ENCODE measurements at places on chromosomes 11 and 22.

DNA sequence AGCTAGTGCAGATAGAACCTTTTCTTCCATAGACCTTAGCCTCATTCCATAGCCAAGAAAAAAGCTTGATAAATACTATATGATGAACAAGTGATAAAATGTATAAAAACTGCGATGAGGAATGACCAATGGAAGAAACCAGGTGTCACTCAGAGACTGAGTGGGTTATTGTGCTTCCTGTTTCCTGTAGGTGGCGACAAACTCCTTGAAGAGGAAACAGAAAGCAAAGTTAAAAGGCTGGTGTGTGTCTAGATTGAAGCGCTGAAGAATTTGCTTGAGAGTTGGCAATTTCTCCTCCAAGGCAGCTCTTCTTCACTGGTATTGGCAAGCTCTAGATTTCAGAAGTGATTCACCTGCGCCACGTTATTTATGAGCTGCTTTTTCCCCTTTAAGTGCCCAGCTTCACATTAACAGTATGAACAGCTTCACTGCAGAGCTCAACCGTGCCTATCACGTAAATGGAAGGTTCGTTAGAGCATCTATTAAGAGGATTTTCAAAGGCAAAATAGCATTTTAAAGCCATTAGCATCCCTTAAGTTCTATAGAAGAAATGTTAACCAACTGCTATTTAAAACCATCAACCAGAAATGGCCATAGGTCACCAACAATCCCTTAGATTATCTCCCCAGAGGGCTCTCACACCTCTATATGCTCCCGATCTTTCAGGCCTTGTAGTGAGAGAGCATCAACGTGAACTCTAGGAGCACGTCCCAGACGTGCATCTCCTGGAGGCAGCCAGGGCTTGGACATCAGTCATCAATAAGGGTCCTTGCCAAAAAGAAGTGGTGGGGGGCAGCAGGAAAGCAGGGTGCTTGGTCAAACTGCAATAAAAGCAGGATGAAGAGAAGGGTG, 179.4 kb downstream of the CADM1 start:
- peak; percentile 58 for DNase-seq

- DNase-seq, result no peak
These were observed 26.0 kb downstream of the POU2AF1 start for GRCh38 chr11:111352935-111353710.

DNA sequence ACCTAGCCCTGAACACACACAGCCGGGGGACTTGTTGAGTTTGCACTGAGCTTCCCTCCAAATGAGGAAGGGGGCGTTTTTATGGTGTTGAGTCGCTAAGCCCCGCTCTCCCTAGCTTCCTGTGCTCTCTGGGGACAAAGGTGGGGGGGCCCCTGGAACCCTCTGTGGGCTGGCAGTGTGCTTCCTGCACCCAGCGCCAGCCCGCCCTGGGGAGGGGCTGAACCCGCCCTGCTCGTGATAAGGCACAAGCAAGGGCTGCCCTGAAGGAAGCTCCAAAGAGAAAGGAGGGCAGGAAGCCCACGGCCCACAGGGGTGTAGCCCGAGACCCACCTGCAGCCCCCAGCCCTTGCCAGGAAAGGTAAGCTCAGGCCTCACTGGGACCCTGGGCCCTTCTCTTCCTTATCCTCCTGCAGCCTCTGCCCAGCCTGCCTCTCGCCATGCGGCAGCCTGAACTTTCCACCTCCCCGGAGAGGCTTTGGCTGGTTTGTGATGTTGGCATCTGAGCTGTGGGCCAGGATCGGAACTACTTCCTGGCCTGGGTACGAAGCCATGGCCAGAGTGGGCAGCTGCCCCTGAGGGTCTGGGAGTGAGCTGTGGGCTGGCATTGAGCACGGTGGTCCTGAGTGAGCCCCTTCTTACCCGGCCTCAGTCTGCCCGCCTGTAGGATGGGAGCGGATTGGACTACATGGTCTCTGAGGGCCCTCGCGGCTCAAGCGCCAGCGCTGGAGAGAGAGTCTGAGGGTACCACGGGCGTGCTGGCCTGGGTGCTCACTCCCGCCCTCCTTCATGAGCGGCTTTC, at the start of gene FERMT3:
TSS of gene FERMT3 (plus strand) at position 265 of the 799 bp plus-strand sequence. CDS start 644 bp downstream, outside the sequence.
- peak; percentile 76 for DNase-seq

DNA sequence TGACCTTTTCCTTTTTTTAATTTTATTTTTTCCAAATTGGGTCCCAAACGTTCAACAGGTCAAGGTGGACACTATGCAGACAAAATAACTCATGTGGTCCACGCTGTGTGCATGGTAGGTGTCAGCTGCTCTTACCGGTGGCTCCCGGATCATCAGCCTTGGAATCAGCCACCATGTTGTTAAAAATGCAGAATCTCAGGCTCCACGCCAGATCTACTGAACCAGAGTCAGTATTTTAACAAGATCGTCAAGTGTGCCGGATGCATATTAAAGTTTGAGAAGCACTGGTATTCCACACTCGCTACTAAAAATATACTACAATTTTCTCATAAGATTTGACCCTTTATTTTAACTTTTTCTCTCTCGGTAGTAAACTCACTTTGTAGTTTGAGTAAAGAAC, 553 bp upstream of the LDLRAD3 start:
- DNase-seq, result no peak

- no peak for DNase-seq
These were observed at the start of gene P2RY6 for GRCh38 chr11:73271936-73272679. Gene P2RY6, plus strand, starts transcription at chr11:73272338. Its CDS starts 24,181 bp downstream, at chr11:73296519.

DNA sequence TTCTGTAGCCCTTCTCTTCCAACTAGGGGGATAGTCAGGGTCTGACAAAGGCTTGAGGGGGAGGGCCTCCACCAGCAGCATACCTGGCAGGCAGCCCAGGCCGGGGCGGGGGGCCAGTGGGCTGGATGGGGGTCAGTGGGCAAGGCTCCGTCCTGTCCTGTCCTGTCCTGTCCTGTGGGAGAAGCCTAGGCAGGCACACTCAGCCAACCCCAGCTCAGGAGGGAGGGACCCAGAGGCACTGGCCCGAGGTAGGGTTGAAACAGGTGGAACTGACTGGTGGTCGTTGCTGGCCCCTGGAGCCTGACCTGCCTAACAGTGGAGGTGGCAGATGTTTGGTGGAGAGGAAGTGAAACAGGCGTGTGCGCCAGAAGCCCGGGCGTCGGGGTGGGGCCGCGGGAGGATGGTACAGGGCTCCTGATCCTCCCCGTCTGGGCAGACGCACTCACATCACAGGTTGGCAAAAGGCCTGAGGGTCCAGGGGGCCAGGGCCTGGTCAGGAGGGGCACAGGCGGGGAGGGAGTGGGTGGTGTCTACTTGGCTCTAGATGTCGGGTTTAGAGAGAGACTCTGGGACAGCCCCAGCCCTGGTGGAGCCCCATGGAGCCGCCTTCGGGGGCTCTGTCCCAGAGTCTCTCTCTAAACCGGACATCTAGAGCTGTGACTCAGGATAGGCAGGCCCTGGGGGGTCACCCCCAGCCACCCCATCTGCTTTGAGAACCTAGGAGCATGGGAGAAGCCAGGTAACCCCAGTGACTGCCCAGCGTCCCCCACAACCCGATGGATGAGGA, 32.5 kb upstream of the GRAMD4 start:
- DNase-seq, result no peak

DNA sequence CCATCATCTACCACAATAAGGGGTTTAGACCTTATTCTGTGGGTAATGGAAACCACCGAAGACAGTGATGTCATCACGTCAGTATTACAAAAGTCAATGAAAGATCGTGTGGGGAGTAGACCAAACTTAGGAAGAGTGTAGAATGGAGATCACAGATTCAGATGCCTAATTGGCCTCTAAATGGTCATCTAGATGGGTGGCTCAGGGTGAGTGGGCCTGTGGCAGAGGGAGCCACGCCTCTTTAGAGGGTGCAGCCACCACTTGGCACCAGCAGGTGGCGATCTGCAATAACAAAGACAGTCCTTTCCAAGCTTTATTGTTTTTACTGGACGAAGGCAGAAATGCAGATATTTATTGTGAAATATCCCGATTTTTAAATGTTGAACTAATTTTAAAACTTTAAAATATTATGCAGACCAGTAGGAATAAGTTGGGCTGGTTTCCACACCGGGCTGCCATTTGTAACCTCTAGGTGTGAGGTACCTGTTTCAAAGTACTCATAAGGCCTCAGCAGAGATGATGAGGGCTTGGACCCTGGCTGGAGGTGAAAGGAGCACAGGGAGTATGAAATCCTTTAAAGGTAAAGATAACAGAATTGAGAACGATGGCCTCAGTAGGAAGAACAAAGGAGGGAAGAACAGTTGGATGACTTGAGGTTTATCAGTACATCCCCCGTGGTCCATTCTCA, 222.0 kb downstream of the DBX1 start:
- peak; percentile 13 for DNase-seq

Measured in CD4-positive, alpha-beta T cell treated with Interleukin-17A for 1 hour (primary cell).